H1 (cell line): ENCODE measurements at places on chromosomes 12 and 14.

GRCh38 chr12:96208801-96209549 lies 14.8 kb downstream of the ELK3 start:
- DNase-seq, result no peak

GRCh38 chr14:91372671-91373495 lies 44.7 kb downstream of the CCDC88C start:
- no peak for DNase-seq

DNA sequence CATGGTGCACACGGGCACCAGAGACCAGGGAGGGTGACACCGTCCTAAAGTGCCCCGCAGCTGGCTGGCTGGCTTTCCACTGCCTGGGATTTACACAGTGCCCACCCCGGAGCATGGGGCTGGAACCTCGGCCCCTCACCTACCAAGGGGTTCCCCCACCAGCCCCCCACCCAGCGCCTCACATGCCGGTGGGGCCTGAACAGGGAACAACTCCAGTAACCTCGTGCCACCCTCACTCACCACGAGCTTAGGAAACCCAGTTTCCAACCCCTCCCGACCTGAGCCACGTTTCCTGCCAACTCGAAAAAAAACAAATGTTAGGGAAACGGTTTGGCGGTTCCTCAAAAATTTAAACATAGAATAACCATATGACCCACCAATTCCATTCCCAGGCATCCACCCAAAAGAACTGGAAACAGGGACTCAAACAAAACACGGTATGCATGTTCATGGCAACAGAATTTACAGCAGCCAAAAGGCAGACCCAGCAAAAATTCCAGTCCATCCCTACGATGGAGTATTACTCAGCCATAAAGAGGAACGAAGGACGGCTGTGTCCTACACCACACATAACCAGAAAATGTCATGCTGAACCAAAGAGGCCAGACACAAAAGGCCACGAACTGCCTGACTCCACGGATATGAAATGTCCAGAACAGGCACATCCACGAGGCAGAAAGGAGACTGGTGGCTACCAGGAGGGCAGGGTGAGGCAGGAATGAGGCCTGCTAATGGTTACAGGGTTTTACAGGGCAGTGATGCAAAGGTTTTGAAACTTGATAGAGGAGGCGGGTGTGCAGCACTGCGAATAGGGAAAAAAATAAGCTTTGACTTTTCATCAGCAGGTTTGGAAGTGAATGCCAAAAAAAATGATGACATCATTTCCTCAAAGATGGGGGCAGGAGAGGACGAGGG lies 68.9 kb downstream of the NCOR2 start:
- no peak for DNase-seq

DNA sequence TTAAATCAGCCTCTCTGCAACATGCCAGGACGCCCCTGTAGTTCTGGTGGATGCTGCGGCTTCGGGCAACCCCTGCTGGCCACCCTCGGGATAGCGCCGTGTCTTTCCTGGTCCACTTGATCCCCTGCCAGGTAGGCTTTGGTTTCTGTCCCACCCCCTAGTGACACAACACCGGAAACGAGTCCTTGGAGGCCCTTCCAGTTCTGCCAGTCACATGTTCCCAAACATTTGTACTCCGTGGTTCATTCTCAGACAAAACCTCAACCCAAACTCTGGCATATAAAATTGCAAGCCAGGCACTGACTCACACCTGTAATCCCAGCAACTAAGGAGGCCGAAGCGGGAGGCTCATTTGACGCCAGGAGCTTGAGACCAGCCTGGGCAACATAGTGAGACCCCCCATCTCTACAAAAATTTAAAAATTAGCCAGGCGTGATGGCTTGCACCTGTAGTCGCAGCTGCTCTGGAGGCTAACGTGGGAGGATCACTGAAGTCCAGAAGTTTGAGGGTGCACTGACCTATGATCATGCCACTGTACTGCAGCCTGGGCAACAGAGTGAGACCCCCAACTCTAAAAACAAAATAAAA lies 37.0 kb downstream of the RASAL1 start:
- peak; percentile 78 for DNase-seq

DNA sequence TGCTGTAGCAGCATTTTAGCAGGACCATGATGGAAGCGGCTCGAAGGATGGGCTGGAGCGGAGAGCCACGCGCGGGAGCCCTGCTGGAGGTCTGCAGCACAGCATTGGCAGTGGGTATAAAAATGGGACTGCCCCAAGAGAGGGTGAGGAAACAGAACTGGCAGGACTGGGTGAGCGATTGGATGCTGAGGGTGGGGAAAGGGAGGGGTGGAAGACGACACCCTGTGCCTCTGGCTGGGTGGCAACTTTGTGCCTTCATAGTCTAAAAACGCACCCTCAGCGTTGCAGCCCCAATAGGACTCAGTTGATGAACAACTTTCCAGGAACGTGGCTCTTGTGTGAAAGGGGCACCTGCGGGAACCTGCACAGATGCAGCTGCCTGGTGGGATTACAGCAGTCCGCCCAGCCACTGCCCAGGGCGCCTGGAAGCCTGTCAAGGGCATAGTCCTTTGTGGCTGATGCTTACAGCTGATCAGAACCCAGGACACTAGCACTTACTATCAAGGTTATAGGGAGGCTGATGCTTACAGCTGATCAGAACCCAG lies 73.0 kb downstream of the NINJ2 start:
- no peak for DNase-seq

DNA sequence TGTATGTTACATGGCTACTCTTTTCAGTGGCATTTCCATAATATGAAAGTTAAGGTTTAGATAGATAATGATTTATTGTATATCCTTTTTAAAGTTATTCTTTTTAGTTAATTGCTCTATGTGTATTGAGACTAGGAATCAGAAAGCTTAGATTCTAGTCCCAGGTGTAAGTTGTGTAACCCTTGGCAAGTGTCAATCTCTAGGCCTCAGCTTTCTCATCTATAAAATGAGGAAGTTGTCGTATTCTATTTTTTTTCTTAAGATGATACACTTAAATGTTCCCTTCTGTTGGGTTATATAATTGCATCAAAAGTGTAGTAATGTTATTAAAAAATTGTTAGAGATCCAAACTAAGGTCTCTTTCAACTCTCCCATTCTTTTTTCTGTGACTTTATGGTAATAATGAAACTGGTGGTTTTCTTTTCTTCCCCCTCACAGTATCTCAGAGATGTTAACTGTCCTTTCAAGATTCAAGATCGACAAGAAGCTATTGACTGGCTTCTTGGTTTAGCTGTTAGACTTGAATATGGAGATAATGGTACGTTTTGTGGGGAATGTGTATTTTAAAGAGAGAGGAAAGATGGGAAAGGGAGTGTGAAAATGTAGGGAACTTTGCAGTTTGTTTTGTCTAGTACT lies 4.1 kb downstream of the RTRAF start:
- DNase-seq, result no peak

- DNase-seq, result no peak
Observed at GRCh38 chr14:102528431-102529170, 19.0 kb upstream of the ANKRD9 start.

GRCh38 chr12:119169150-119169549 lies 9.6 kb upstream of the HSPB8 start:
- DNase-seq, result no peak

DNA sequence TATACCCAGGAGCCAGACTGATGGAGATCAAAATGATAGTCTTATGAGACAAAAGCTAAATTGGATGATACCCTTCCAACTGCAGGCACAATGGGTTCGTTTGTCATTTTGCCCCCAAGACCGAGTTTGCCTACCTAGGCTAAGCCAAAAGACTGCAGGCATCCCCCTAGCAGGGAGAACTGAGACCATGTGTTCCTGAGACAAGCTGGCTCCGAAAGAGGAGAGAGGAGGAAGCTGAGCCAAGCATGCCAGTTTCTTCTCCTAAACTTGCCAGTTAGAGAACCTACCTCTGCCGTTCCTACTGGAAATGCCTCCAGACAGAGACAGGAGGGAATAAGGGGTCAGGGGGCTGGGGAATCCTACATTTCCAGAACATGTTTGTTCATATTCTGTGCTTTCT lies 8.3 kb upstream of the ELK3 start:
- no peak for DNase-seq
